ENCODE measurements at places on chromosomes 6 and 20.

GRCh38 chr6:46676604-46677313, 10.9 kb upstream of the TDRD6 start:
- no peak for DNase-seq

GRCh38 chr6:165937564-165938358, 229.9 kb downstream of the TBXT start:
- no peak for DNase-seq

DNA sequence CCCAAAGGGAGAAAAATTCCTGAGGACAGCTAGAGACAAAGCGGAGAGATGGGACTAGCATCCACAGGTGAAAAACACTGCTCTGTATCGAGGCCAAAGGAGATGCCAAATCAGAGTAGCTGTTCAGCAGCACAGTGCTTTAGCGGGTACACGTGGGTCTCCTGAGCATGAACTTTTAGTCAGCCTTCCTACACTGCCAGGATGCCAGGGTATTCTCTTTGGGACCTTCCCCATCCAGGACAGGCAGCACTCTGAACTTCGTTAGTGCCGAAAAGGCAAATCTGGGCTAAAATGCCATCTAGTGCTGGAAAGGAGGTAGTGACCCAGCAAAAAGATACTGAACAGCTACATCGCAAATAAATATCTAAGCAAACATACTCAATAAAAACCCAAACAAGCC, 64.9 kb downstream of the C6orf58 start:
- no peak for DNase-seq

- no peak for DNase-seq
Observed at GRCh38 chr6:11043378-11043960, 636 bp downstream of the ELOVL2 start.
